Effector memory CD8-positive, alpha-beta T cell (primary cell): ENCODE measurements at places on chromosomes 5 and 9.

DNA sequence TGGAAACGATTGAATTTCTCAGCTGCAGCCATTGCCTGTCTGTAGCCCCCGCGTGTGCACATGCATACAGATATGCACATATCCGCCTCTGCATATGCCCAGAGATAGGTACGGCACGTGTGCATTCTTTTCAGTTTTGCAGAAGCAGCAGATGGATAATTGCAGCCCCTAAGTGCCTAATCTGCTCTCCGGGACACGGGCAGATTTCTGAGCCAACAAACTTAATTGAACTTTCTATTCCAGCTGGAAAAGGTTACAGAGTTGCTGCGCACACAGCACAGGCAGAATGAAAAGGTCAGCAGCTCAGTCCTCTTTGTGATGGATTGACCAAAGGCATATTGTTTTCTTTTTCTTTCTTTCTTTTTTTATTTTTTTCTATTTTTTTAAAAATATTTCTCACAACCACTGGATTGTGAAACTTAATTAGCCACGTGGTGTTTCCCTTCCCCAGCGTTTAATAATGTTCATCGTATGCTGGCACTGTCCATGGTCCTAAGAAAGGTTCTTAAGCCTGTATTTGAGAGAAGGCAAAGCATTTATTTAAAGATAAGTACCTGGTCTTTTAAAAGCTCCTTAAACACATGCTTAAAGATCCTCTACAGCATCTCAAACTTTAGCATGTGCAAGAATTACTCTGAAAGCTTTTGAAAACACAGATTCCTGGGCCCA is 270.2 kb upstream of the BRINP1 start:
- H3K4me1 ChIP-seq, result no peaks in the 10 kb centered on the region
- H3K27me3 ChIP-seq, result no peaks in the 10 kb centered on the region
- H3K36me3 ChIP-seq, result no peaks in the 10 kb centered on the region

GRCh38 chr5:147674411-147674810 is 108.1 kb downstream of the JAKMIP2 start:
- DNase-seq, result no peak
- no peaks in the 10 kb centered on the region for H3K27me3 ChIP-seq
- no peak overlapping the region for H3K27ac ChIP-seq
- no peaks in the 10 kb centered on the region for H3K4me1 ChIP-seq
- H3K36me3 ChIP-seq, result no peaks in the 10 kb centered on the region

- H3K27me3 ChIP-seq, result peaks cover 17% of the 10 kb centered on the region
- peak; percentile 33 for DNase-seq
- no peak overlapping the region for H3K4me3 ChIP-seq
- H3K36me3 ChIP-seq, result peaks cover 10% of the 10 kb centered on the region
- peak overlapping the region; percentile 31 for H3K27ac ChIP-seq
These were observed 106.0 kb downstream of the PHF2 start for GRCh38 chr9:93682155-93682968.

GRCh38 chr5:180900178-180900577 is 1.2 kb downstream of the BTNL8 start:
- no peak overlapping the region for H3K27ac ChIP-seq
- H3K4me3 ChIP-seq, result no peak overlapping the region
- H3K4me1 ChIP-seq, result no peaks in the 10 kb centered on the region
- peaks cover 10% of the 10 kb centered on the region for H3K27me3 ChIP-seq
- H3K36me3 ChIP-seq, result no peaks in the 10 kb centered on the region

DNA sequence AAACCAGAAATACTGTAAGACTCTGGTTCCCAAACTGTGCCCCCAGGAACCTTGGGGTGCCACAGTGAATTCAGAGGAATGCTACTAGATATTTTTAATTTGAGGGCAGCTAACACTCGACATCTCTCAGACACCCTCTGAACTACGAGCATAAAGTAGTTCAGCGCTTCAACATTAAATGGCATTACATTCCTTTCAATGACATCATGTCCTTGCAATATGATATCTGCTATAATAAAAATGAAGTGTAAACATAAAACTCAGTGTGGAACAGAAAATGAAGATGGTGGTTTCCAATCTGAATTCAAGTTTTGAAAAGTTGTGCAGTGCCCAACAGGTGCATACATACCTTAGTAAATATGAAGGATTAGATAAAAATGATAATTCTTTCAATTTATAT is 116.1 kb downstream of the LPAR1 start:
- H3K36me3 ChIP-seq, result no peaks in the 10 kb centered on the region
- H3K4me3 ChIP-seq, result no peak overlapping the region
- no peak overlapping the region for H3K27ac ChIP-seq
- DNase-seq, result no peak

- H3K36me3 ChIP-seq, result peaks cover 33% of the 10 kb centered on the region
- H3K4me1 ChIP-seq, result peaks cover 47% of the 10 kb centered on the region
- H3K4me3 ChIP-seq, result peak overlapping the region; percentile 91
These were observed 4.6 kb downstream of the SIT1 start for GRCh38 chr9:35646153-35646532.

- no peaks in the 10 kb centered on the region for H3K36me3 ChIP-seq
- no peak for DNase-seq
- peaks cover 8% of the 10 kb centered on the region for H3K27me3 ChIP-seq
- no peaks in the 10 kb centered on the region for H3K4me1 ChIP-seq
- no peak overlapping the region for H3K27ac ChIP-seq
- H3K4me3 ChIP-seq, result no peak overlapping the region
These were observed 181.1 kb upstream of the RAD23B start for GRCh38 chr9:107102011-107102410.

- no peak overlapping the region for H3K4me3 ChIP-seq
- no peaks in the 10 kb centered on the region for H3K27me3 ChIP-seq
- H3K4me1 ChIP-seq, result peaks cover 23% of the 10 kb centered on the region
- H3K36me3 ChIP-seq, result peaks cover 2% of the 10 kb centered on the region
- no peak for DNase-seq
These were observed 214.0 kb downstream of the PIK3R1 start for GRCh38 chr5:68429510-68429909.

DNA sequence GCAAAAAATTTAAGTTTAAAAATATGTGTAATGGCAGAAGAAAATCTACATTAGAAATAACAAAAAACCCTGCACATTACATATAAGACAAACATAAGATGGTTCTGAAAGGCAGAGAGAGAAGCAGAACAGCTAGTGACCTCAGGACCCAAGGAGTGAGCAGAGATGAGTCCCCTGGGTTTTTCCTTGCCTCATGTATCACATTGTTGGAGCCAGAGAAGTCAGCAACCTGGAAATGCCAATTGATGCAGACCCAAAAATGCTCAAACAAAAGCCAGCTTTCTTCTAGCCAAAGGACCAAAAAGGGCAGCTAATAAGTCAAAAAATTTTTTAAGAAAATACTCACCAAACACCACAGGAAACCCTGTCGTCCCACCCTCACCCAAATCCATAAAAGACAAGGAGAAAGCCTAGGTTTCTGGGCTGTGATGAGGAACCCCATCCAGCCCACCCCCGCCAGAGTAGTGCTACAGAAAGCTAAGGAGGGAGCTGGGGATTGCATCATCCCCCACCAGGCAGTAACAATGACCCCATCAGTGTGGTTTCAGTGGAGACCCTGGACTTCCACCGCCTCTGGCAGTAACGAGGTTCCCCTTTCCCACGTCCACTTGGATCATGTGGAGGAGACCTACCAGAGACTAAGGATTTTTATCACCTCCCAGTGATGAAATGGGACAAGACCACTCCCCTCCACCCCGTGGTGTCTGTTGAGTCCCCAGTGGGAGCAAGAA is 17.6 kb downstream of the DENND1A start:
- H3K4me1 ChIP-seq, result peaks cover 3% of the 10 kb centered on the region
- no peaks in the 10 kb centered on the region for H3K36me3 ChIP-seq
- H3K4me3 ChIP-seq, result no peak overlapping the region
- H3K27ac ChIP-seq, result no peak overlapping the region

GRCh38 chr5:5104550-5104949 is 35.6 kb upstream of the ADAMTS16 start:
- H3K36me3 ChIP-seq, result no peaks in the 10 kb centered on the region
- H3K4me3 ChIP-seq, result no peak overlapping the region
- no peaks in the 10 kb centered on the region for H3K27me3 ChIP-seq
- DNase-seq, result no peak
- H3K27ac ChIP-seq, result no peak overlapping the region
- H3K4me1 ChIP-seq, result no peaks in the 10 kb centered on the region

DNA sequence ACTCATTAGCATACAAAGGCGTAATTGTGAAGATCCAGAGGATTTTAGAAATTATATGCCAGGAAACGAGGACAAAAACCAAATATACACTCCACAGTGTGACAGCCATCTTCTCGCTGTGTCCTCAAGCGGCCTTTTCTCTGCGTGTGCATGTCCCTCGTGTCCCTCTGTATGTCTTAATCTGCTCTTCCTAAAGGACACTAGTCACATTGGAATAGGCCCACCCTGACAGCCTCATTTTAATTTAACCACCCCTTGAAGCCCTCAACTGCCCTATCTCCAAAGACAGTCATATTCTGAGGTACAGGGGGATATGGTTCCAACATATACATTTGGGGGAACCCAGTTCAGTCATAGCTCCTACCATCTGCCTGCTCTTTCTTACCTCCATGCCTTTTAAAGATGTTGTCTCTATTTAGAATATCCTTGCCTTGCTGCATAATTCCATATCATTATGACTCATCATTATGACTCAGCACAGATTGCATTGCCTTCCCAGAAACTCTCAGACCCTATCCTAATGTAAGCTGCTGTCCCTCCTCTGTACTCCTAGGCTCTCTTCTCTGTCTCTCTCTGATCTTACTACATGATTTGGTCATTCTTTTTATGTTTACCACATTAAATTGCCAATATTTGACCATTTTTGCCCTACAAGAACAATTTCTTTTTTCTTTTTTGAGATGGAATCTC is 210.9 kb downstream of the AOPEP start:
- H3K4me1 ChIP-seq, result peaks cover 9% of the 10 kb centered on the region
- no peaks in the 10 kb centered on the region for H3K27me3 ChIP-seq
- no peak overlapping the region for H3K4me3 ChIP-seq
- no peak for DNase-seq
- peaks cover 2% of the 10 kb centered on the region for H3K36me3 ChIP-seq
- H3K27ac ChIP-seq, result peak overlapping the region; percentile 47

GRCh38 chr5:61589946-61590345 is 257.9 kb downstream of the ZSWIM6 start:
- no peak for DNase-seq
- no peak overlapping the region for H3K27ac ChIP-seq
- H3K4me1 ChIP-seq, result no peaks in the 10 kb centered on the region
- no peak overlapping the region for H3K4me3 ChIP-seq

DNA sequence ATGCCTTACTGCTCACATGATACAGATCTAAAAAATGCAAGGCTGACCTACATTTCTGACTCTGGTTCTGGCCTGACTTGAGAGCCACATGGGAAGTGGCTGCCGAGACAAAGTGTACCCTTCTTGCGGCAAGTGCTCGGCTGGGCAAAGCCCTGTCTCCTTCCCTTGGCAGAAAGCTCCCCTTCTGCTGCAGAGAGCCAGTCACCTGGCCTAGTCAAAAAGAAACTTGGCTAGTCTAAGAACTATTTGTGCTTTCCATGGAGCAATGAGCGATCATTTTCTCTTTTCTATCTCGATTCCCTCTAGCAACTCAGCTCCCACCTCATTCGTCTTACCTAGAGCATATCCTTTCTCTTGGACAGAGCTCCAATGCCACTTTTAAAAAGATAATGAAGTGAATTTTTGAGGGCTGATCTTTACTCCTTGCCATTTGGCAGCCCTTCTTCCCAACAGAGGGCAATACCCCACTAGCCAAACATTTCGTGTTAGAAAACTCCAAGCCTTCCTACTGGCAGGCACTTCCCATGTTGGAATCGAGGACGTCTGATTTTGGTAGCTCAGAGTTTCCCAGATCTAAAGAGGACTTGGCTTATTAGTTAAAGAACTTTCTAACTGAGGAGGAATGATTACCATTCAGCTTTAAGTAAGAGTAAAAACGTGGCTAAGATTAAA is 108.1 kb upstream of the PRRC1 start:
- no peak for DNase-seq
- H3K27ac ChIP-seq, result no peak overlapping the region
- peaks cover 16% of the 10 kb centered on the region for H3K27me3 ChIP-seq
- H3K4me3 ChIP-seq, result no peak overlapping the region
- no peaks in the 10 kb centered on the region for H3K36me3 ChIP-seq

GRCh38 chr9:114000063-114000454 is 78.0 kb downstream of the AMBP start:
- H3K27me3 ChIP-seq, result peaks cover 12% of the 10 kb centered on the region
- H3K4me1 ChIP-seq, result no peaks in the 10 kb centered on the region
- H3K4me3 ChIP-seq, result no peak overlapping the region

DNA sequence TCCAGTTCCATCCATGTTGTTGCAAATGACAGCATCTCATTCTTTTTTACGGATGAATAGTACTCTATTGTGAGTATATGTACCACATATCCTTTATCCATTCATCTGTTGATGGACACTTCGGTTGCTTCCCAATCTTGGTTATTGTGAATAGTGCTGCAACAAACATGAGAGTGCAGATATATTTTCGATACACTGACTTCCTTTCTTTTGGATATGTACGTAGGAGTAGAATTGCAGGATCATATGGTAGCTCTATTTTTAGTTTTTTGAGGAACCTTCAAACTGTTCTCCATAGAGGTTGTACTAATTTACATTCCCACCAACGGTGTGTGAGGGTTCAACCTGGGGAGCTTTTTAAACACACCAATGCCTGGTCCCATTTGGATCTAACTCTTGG is 22.3 kb downstream of the GALNT12 start:
- DNase-seq, result no peak
- no peaks in the 10 kb centered on the region for H3K4me1 ChIP-seq
- no peaks in the 10 kb centered on the region for H3K27me3 ChIP-seq
- H3K4me3 ChIP-seq, result no peak overlapping the region
- peaks cover 17% of the 10 kb centered on the region for H3K36me3 ChIP-seq

DNA sequence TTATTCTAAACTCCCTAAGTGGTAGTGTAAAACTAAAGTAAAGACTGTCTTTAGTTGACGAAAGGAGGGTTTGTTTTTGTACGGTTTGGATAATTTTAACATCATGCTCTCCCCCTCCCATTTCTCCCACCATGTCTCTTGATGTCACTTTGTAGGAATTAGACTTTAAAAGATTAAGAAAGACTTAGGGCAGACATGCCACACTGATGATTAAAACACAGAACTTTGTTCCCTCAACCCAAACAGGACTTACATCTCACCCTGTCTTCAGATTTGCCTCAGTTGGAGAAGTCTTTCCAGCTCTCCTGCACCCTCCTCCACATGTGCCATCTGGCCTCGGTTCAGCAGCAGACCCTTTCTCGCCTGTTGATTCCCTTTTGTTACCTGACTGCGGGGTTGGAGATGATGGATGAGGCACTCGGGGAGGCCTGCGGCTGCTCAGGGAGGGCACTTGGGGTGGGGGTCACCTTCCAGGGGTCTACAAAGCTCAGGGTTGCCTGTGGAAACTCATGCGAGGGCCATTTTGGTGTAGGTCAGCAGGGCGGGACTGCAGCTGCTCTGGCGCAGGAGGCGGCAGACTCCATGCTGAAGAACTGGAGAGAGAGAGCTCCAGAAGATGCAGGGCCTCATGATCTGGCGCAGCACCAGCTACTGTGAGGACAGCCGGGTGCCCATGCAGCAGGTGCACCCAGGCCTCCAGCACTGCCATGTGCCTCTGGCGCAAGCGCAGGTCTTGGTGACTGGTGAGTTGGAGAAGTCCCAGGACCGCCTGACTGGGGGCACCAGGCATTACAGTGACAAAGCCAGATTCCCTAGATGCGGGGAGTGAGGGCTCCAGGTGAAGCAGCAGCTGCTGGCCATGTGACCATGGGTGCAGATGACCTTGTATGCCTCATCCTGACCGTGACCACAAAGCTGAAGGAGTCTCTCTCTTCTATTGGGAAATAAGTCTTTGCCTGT is 24.5 kb upstream of the EXOC3 start:
- H3K4me1 ChIP-seq, result peaks cover 6% of the 10 kb centered on the region
- peaks cover 2% of the 10 kb centered on the region for H3K27me3 ChIP-seq
- H3K27ac ChIP-seq, result no peak overlapping the region
- H3K36me3 ChIP-seq, result no peaks in the 10 kb centered on the region
- H3K4me3 ChIP-seq, result no peak overlapping the region
